GM23338 (cell line): ENCODE measurements at places on chromosomes 5 and 9.

DNA sequence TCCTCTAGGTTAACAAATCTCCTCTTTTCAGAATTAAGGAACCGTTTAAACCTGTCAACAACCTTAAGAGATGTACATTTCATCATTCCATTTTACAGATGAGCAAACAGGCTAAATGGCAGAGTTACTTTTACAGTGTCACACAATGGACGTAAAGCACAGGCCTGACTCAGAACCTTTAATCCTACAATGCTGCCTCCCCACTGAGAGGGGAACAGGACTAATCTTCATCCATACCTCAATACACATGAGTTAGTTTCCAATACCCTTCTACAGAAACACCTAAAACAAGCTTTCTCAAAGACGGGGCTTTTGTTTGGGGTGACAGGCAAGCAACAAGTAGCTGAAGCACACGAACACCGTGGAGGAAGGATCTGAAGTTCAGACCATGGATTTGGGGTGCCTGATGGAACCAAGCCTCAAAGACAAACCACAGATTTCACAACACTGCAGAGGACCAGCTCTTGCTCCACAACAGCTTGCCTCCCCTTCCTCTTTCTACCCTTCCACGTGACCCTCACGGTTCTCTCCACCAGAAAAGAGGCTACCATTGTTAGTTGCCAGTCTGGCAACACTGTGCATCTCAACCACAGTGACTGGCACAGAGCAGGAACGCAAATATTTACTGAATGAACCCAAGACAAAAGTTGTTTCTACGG is 1.8 kb downstream of the RNF130 start:
- peak overlapping the region; percentile 91 for H3K4me3 ChIP-seq
- H3K36me3 ChIP-seq: no peaks in the 10 kb centered on the region
- H3K4me1 ChIP-seq: peaks cover 36% of the 10 kb centered on the region
- DNase-seq: no peak
- peaks cover 35% of the 10 kb centered on the region for H3K27me3 ChIP-seq

- no peak overlapping the region for H3K27ac ChIP-seq
- no peaks in the 10 kb centered on the region for H3K36me3 ChIP-seq
- no peak for DNase-seq
- H3K27me3 ChIP-seq: no peaks in the 10 kb centered on the region
- H3K4me3 ChIP-seq: no peak overlapping the region
Observed at GRCh38 chr5:93395010-93395409, 186.0 kb downstream of the NR2F1-AS1 start.

DNA sequence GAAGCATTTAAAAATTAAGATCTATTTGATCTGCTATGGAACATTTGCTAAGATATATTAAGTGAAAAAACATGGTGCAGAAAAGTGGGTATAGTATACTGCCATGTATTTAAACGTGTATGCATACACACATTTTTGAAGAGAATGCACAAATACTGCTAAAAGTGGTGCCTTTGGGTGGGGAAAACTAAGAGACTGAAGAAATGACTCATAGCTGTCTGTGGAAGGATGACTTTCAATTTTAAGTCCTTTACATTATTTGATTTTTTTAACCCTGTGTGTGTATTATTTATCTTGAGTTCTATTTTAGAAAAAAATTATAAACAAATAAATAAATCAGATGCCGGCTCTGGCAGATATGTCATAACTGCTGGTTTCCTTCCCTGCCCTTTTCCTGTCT is 120.7 kb upstream of the SLIT3 start:
- H3K27ac ChIP-seq: no peak overlapping the region
- H3K4me1 ChIP-seq: peaks cover 17% of the 10 kb centered on the region

DNA sequence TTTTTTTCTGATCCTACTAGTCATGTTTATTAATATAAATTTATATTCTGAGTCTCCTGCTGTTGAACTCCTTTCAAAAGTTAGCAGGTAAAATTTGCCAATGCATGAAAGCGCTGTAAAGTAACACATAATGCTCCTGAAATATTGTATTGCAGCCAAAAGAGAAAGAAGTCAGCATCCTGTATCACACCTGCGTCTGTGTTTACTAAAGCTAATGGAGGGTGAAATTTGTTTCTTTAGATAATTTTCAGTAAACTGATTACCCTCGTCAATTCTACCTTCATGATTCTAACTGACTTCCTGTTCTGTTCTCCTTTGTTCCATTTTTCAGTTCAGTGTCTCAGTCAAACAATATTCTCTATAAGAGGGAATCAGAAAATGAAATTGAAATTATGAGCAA is 415.4 kb downstream of the CDH9 start:
- no peaks in the 10 kb centered on the region for H3K27me3 ChIP-seq
- no peaks in the 10 kb centered on the region for H3K36me3 ChIP-seq

GRCh38 chr5:134920848-134921575 is 16.1 kb downstream of the PCBD2 start:
- DNase-seq: no peak
- H3K36me3 ChIP-seq: peaks cover 4% of the 10 kb centered on the region; the same call in 1 of the 2 replicates
- H3K27ac ChIP-seq: no peak overlapping the region
- H3K27me3 ChIP-seq: no peaks in the 10 kb centered on the region
- no peaks in the 10 kb centered on the region; the same call in 1 of the 2 replicates for H3K4me1 ChIP-seq
- no peak overlapping the region for H3K4me3 ChIP-seq

GRCh38 chr5:132254321-132254977 is 3.0 kb upstream of the PDLIM4 start:
- H3K27me3 ChIP-seq: peaks cover 11% of the 10 kb centered on the region
- peaks cover 20% of the 10 kb centered on the region for H3K4me1 ChIP-seq
- no peaks in the 10 kb centered on the region for H3K36me3 ChIP-seq
- no peak overlapping the region for H3K27ac ChIP-seq

DNA sequence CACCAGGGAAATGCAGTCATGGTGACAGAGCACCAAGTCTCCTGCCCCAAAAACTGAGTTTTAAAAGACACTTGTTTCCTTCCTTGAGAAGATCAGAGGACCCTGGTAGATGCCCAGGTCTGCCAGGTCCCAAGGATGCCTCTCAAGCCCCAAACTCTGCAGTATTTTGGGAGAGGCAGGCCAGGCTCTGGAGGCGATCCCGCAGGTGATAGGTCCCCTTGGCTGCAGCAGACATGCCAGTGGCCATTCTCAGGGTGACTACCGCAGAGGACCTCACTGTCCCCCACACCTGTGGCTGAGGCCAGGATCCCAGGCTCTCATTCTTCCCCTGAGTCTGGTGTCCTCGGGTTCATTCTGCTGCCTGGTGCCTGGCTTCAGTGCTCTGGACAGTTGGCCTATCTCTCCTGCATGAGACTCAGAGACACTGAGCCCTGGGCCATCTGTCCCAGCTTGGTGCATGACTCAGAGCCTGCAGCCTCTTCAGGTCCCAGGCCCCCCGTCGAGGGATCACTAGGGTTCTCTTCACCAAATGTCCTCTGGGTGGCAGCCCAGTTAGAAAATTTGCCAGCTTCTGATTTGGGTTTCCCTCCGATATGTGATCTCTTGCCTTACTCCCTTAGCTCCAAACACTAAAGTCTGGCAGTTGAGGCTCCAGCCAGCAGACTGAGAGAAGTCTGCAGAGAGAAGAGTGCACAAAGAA is 59.7 kb upstream of the GARNL3 start:
- H3K4me1 ChIP-seq: no peaks in the 10 kb centered on the region
- no peak overlapping the region for H3K27ac ChIP-seq
- peak; percentile 44 for DNase-seq

DNA sequence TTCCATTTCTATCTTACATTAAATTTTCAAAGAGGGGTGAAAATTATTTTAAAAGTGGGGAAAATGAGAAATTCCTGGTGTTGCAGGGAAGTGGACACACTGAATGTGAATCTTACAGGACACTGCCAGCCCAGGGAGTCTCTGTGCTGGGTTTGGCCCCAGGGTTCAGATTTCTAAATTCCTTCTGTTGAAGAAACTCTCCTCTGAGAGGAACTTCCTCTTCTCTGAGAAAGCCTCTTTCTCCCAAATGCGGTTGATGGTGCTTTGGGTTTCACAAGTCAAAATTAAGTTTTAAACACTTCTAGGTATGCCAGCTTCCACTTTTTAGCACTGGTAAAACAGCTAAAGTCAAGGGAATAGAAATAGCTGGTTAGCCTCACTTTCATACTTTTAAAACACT is 317.9 kb upstream of the ITGA1 start:
- no peaks in the 10 kb centered on the region; the same call in 1 of the 2 replicates for H3K4me1 ChIP-seq
- H3K4me3 ChIP-seq: no peak overlapping the region
- H3K36me3 ChIP-seq: no peaks in the 10 kb centered on the region
- no peak overlapping the region for H3K27ac ChIP-seq
- H3K27me3 ChIP-seq: no peaks in the 10 kb centered on the region

DNA sequence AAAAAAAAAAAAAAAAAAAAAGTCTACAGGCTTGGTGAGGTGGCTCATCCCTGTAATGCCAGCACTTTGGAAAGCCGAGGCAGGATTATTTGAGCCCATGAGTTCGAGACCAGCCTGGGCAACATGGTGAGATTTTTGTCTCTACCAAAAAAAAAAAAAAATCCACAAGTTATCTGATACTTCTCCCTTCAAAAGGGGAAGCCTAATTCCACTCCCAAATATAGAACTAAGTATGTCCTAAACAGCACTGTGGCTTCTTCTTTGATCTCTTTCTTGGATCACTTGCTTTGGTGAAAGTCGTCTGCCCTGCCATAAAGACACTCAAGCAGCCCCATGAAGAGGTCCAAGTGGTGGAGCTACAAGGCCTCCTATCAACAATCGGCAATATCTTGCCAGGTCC is 18.8 kb upstream of the STING1 start:
- peaks cover 23% of the 10 kb centered on the region for H3K4me1 ChIP-seq
- H3K36me3 ChIP-seq: no peaks in the 10 kb centered on the region
- H3K27ac ChIP-seq: no peak overlapping the region

DNA sequence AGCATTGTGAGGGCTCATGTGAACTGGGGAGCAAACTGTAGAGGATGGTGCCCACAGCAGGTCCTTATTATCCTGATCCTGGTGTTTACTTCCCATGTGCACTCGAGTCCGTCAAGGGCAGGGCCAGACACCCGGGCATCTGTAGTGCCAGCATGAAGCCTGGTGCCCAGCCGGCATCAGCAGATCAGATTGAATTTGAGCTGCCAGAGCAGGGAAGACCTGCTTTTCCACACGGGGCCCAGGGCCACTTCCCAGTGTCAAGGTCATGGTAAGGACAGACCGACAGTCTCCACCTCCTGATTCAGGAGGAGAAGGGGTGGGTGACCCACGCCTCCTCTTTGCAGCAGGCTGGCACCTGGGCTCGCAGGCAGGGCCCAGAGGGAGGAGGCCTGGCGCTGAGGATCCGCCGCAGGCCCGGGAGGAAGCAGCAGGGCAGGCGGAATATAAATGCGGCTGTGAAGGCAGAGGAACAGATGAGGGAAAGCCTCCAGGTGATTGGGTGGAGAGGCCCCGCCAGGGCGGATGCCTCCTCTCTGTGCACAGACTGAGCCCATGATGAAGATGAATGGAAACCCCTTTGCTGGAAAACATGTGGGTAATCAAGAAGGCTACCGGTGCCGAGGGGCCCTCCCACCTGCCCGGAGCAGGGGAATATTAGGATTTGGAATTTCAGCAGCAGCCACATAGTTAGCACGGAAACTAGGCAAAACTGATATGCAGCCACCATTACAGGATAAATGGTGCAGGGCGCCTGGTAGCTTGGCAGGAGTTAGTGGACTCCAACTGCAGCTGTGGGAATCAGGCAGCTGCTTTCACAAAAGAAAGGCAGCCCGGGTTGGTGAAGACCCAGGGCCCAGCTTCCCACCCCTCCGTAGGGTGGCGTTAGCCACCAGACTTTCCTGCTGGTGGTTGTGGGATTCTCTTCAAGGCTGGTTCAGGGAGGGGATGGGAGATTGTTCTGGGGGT is 114.9 kb downstream of the GAPVD1 start:
- no peaks in the 10 kb centered on the region for H3K36me3 ChIP-seq
- DNase-seq: no peak
- H3K4me3 ChIP-seq: no peak overlapping the region
- H3K27ac ChIP-seq: no peak overlapping the region

DNA sequence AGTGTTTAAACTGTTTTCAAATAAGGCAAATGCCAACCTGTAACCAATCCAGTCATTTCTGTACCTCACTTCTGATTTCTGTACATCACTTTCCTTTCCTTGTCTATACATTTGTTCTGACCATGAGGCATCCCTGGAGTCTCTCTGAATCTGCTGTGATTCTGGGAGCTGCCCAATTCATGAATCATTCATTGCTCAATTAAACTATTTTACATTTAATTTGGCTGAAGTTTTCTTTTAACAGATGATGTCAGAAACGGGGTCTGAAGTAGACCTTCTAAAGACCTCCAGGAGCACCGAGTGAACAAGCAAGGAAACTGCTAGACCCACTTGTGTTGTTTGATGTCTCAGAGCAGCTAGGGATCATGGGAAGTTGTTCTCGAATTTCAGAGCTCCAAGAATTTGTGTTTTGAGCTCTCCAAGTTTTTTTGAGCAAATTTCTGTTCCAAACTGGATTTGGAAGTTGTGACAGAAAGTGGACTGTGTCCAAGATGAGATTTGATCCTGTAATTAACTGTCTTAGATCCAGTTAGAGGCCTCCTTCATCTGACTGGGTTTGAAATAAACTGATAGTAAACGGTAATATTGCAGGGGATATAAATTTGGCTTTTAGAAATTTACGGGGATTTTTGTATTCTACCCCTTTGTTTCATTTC is 490.8 kb upstream of the ST8SIA4 start:
- H3K36me3 ChIP-seq: peaks cover 15% of the 10 kb centered on the region; the same call in 1 of the 2 replicates
- H3K4me3 ChIP-seq: no peak overlapping the region
- no peak for DNase-seq
- H3K27me3 ChIP-seq: no peaks in the 10 kb centered on the region
- H3K27ac ChIP-seq: no peak overlapping the region
- H3K4me1 ChIP-seq: no peaks in the 10 kb centered on the region

DNA sequence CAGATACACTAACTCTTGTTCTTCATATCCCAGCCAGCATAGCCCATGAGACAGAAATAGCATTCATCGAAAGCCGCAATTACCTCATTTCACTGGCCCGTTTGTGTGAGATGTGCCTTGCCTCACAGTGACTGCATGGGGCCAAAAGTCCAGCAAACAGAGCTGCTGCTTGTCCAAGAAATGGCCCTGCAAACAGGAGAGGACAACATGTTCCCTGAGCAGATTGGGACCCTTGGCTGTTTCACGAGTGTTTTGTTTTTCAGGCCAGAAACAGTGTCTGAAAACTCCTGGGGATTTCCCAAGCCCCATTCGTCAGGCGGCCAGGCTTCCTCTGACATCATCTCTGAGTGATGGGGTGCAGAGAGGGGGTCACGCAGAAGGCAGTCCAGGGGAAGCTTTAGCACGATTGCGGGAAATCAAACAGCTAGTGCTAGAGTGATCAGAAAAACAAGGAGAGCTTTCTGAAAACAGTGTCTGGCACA is 503.6 kb upstream of the PAPPA start:
- no peak overlapping the region for H3K27ac ChIP-seq
- no peak overlapping the region for H3K4me3 ChIP-seq
- no peaks in the 10 kb centered on the region for H3K27me3 ChIP-seq

GRCh38 chr5:55218967-55219366 is 8.1 kb downstream of the MCIDAS start:
- H3K27me3 ChIP-seq: peaks cover 62% of the 10 kb centered on the region
- peaks cover 21% of the 10 kb centered on the region for H3K4me1 ChIP-seq
- H3K27ac ChIP-seq: no peak overlapping the region
- H3K36me3 ChIP-seq: no peaks in the 10 kb centered on the region
- H3K4me3 ChIP-seq: no peak overlapping the region
- DNase-seq: peak; percentile 80

DNA sequence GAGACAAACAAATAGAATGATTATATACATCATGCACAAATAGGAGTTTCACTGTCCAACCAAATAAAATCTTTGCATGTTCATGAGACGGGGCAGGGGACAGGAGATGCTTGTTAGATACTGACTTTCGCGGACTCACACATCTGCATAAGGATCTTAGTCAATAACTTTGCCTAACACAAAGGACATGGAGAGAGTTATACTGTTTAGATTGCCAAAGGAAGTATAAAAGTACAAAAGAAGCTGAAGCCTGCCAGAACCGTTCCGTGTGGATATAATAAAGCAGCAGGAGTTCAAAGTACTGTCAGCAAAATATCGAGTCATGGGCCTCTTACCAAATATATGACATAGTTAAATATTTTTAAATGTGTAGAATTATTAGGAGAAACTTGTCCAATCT is 1148.4 kb downstream of the EFNA5 start:
- no peak for DNase-seq
- H3K27ac ChIP-seq: no peak overlapping the region
- H3K4me1 ChIP-seq: peaks cover 6% of the 10 kb centered on the region; the same call in 1 of the 2 replicates
- H3K4me3 ChIP-seq: no peak overlapping the region
- no peaks in the 10 kb centered on the region for H3K36me3 ChIP-seq
